ENCODE measurements at places on chromosomes 13 and 19.
A peak's percentile ranks its signal among the peaks of the same experiment; 100 is the strongest.

DNA sequence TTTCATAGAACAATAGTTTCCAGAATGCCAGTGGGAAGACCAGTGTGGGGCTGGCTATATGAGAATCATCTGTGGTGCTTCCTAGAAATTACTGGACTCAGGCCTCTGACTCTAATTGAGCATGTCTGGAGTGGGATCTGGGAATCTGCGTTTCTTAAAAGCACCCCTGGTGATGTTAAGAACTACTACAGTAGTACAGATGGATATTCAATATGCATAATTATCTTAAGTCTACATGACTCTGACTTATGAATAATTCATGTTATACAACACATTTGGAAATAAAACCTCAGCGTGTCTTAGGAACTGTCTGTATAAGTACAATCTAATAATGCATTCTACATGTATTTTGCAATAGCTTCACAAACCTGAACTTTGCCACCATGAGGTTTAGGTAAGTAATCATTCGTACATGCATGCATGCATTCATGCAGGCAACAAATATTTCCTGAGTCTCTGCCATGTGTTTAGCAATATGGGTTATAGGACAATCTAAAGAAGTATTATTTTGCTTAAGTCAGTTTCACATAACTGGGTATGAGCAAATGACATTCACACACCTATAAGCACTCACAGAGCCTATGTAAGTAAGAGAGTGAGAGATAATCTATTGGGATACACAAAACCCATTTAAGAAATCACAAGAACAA, 62.0 kb downstream of the EPSTI1 start:
- DNase-seq: no peak

- no peak for DNase-seq
Measured at GRCh38 chr13:39788102-39788501, 132.6 kb downstream of the COG6 start.

DNA sequence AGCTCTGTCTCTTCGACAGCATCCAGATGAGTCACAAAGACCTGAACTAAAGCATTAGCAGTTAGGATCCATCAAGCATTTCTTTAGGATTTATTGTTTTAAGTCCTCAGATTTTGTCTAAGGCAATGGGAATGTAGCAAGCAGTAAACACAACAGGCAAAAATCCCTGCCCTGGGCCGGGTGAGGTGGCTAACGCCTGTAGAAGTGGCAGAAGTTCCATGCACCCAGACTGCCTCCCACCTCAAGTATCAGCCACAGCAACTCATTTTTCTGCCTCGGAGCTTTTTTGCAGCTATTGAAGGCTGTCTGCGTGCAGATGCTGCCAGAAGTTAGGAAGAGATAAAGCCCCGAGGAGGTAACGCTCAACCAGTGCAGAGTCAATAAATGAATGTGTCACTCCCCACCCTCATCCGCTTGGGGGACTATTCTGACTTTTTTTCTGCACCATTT, 47.1 kb upstream of the MRI1 start:
- peak; percentile 38 for DNase-seq

GRCh38 chr19:54518844-54519243, 16.2 kb downstream of the LAIR2 start:
- DNase-seq: peak; percentile 92

- no peak for DNase-seq
Measured at GRCh38 chr19:45590300-45591003, 5.8 kb upstream of the OPA3 start.
